SJCRH30 (cell line): ENCODE measurements at places on chromosomes 16 and 17. TPM values are rescaled to one million over a fixed set of nuclear protein-coding genes. Genes with fewer than 3 reads are reported as not detected.

DNA sequence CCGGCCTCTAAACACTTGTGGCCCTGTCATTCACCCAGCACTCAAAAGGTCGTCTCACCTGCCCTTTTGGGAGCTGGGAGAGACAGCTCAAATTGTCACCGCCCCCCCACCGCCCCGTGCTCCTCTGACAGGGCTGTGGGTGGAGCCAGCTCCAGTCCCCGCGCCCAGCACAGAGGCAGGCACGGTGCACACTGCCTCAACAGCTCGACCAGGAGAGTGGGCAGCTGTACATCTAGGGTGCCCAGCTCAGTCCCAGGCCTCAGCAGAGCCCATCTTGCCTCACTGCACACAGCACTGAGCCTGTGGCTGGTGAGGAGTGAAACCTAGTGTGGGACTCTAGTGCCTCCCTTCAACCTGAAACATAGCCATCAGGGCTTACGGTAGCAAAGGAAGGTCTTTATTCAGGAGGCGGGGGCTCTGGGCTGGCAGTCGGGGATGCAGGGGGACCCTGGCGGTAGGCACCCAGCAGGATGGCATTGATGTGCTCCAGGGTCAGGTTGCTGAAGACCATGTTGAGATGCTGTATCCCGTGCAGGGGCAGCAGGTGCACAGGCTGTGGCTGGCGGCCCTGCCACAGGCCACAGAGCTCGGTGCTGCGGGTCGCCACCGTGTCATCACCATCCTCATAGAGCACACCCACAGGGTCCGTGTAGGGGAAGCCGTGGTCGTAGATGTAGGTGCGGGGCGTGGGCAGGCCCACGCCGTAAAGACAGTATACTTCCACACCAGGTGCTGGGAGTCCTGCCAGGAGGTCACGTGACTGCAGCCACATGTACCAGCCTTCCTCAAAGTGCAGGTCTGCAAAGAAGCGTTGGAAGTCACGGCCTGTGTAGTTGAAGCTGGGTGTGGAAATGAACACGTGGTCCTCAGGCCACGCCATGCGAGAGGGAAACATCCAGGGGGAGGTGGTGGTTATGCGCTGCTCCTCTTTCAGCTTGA is 3.1 kb upstream of the PSMB10 start:
- DNase-seq: no peak

DNA sequence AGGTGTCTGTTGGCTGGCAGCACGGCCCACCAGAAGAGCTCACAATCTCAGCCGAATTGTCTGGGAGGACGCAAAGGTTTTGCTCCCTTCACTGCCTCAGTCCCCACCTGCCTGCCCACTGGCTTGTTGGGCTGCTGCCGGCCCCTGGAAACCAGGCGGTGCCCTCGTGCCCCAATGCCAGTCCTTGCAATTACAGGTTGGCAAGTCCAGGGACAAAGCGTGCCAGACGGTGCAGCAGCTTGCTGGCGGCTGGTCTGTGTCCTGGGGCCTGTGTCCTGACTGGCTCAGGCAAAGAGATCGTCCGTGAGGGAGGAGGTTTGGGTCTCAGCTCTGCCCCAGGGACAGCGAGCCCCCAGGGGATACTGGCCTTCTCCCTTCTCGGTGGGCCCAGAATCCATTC is 24.6 kb upstream of the SPNS2 start:
- no peak for DNase-seq

- DNase-seq: no peak
These were observed 290.9 kb downstream of the MAF start for GRCh38 chr16:79309606-79310005.

DNA sequence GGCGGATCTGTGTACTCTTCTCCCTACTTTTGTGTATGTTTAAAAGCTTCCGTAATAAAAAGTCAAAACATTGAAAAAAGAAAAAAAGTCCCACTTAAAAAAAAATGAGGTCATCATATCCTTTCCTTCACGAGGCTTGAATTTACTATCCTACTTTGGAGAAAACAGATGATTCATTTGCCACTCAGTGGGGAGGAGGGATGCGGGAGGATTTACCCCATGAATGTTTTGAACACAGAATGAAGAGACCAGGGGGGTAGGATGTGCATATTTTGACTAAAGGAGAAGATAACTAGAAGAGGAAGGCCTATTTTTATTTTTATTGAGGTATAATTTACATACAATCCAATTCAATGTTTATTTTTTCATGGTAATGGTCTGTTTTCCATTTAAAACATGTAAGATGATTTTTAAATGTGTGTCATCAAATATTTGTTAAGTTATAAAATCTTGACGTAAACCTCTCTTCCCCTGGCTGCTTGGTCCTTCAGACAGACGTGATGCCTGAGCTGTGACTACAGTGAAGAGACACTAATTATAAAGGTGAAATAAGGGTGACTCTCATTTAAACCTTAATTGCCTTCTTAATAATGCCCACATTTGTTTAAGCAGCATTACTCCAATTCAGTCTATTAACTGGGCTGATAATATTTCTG is 135.4 kb upstream of the AXIN2 start:
- no peak for DNase-seq

GRCh38 chr16:10368969-10369551 is 16.8 kb upstream of the ATF7IP2 start:
- DNase-seq: no peak

Gene SLFN13
- total RNA-seq: 0.28 and 0.69 TPM in 2 replicates
